ENCODE measurements at places on chromosomes 3 and 15.

DNA sequence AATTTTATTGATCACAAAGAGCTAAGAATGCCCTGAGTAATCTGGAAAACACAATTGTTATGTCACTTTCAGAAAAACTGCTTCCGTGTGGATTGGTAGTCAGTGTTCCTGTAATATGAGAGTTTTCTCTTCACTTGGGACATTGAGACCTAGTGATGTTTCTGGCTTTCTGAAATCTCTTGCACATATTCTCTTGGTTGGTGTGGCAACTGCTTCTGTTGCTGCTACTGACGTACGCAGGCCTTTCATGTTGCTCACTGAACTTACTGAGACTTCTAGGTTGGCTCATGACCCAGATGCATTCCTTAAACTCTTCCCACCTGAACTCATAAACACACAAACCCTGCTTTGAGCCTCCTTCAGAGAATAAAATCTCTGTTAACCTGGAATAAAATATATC, 175.0 kb upstream of the PFN2 start:
- DNase-seq = no peak

- DNase-seq = no peak
Measured at GRCh38 chr3:63370094-63370493, 92.0 kb downstream of the SYNPR start.

- DNase-seq = no peak
Measured at GRCh38 chr15:61364871-61365270, 135.8 kb upstream of the RORA start.

DNA sequence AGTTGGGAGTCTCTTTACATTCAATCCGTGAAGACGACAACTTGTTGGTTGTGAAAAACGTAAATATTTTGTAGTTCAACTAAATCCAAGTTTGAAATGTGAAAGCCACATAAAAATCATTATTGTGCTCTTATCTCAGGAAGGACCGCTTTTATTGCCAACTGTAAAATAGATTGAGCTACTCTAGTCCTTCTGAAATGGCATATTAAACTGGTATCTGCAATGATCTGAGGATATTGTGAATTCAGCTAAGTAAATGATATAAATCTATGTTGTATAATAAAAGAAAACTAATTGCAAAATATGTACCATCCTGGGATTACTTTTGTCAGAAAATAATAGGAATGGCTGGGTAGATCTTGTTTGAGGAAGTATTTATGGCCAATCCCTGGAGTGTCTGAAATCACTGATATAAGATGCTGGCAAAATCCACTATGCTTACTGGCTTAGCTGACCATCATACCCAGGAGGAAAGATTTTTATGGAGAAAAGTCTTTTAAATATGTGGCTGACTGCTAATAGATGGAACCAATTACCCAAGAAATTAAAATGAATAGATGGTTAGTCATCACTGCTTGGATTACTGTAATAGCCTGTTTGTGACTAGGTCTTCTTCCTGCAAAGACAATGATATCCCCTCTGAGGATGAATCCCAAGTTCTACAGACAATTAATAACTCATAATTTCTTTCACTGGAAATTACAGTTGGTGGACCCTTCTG, 191.8 kb downstream of the SEMA6D start:
- DNase-seq = no peak

GRCh38 chr15:89035658-89036057, 52.6 kb upstream of the ABHD2 start:
- DNase-seq = no peak

DNA sequence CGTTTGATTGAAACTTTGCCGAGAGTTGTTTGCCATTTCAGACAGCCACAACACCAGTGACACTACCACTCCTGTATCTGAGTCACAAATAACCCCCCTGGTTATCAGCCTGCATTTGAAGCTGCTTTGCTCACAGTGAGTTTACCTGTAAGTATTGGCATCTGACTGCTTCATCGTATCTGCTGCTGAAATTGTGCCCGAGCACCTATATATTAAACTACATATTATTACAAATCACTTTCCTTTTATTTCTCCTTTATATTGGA, 39.2 kb upstream of the SPSB4 start:
- DNase-seq = no peak

DNA sequence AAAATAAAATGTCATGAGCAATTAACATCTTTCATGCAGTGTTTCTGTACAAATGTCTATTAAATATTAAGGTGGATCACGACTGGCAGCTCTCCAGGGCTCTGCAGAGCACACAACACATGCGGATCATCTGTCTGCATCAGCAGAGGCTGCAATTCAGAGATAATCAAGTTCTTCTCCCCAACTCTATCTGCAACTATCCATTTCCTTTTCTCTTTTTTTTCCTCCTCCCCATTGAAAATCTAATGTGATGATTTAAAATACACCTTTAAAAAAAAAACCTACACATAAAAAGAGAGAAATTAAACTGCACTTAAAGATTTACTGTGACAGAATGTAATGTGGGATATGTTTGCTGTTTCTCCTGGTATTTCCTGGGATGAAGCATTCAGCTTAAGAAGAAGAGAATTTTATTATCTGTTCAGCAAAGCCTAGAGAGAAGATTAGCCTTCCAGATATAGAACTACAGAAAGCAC, 352.6 kb upstream of the CCDC54 start:
- DNase-seq = no peak

GRCh38 chr15:96349857-96350720, 19.6 kb downstream of the NR2F2 start:
- DNase-seq = no peak

GRCh38 chr3:86234506-86235254, 756.3 kb downstream of the VGLL3 start:
- no peak for DNase-seq

GRCh38 chr3:158742871-158743663, 10.8 kb upstream of the RARRES1 start:
- DNase-seq = no peak

GRCh38 chr3:27623085-27623753, 98.9 kb downstream of the EOMES start:
- DNase-seq = no peak

DNA sequence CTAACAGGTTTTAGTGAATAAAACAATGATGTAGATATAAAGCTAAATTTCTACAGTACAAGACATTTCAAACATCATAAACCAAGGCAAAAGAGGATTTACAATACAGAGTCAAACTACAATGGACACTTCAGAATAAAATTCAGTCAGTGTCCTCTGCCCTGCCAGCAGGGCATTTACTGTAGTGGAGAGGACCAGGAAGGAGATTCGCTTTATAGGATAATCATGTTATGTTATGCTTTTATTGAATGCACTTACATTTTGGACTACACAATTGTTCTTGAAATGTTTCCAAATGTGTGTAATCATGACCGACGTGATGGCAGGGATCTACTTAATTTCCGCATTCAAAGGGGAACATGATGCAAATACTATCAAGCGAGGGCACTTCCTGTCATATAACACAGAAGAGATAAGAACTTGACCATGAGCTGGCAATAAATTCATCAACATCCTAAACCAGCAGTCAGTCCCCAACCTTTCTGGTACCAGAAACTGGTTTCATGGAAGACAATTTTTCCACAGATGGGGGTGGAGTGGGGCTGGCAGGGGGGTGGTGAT, 925.6 kb downstream of the FHIT start:
- DNase-seq = no peak

DNA sequence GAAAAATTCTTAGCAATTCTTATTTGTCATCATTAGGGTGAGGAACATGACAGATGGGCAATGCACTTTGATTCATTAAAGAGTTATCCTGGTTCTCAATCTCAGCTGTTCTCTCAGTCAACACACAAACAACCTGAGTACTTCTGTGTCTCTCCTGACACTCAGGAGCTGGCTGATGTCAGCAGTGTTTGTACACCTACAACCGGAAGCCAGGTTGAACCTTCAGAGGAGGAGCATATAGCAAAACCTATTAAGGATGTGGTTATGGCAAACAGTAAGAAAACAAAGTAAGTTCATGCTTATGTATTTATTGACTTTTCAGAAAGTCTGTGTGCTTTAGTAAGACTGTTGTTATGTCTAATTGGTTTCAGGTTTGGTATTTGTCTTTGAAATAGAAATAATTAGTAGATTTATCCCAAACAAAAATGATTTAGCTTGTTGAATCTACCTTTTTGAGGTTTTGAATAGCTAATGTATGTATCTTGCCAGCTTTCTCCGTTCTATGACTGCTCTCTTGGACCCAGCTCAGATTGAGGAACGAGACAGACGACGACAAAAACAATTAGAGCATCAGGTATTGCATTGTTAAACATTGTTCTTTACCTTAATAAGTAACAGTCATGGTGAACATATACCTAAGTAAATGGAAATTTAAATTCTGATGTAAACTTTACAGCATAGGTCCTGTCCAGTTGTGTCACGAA, 36.6 kb downstream of the CCDC66 start:
- no peak for DNase-seq

DNA sequence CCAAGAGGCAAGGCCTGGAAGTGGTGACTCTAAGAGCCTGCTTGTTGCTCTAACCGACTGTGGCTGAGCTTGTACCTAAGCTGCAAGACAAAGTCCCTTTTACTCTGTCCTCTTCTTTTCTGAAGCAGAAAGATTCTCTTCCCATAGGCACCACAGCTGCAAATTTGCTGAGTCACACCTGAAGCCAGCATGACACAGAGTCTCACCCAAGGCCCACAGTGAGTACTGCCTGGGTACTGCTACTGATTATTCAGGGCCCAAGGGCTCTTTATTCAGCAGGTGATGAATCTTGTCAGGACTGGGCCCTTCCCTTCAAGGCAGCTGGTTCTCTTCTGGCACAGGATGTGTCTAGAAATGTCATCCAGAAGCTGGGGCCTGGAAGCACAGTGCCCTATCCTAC, 18.9 kb upstream of the TIGIT start:
- no peak for DNase-seq

GRCh38 chr3:124513610-124513997, 216.6 kb upstream of the UMPS start:
- no peak for DNase-seq

DNA sequence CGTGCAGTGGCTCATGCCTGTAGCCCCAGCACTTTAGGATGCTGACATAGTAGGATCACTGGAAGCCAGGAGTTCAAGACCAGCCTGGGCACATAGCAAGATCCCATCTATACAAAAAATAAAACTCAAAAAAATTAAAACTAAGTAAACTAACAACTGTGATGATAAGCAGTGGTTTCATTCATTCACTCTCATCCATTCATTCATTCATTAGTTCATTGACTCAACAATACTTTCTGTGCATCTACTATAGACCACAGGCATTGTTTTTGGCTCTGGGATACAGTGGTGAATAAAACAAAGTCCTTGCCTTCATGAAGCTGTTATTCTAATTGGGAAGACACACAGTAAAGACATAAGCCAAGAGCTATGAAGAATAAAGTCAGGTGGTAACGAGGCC, 7.5 kb upstream of the TMEM212 start:
- DNase-seq = no peak

DNA sequence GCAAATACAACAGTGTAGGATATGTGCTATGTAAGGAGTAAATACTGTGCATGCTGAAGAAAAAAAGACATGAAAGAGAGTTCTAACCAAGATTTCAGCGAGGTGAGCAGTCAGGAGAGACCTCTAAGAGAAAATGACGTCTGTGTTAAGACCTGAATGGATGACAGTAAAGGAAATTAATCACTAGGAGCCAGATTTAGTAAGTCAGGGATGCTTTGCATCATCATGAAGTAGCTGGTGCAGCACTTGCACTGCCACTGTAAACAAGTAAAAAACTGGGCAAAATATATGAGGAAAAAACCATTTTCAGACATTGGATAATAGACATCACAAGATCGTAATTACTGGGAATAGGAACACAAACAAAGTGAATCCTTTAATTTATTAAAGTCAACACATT, 32.6 kb downstream of the RTP4 start:
- DNase-seq = no peak

- DNase-seq = no peak
Measured at GRCh38 chr15:59170295-59171066, 36.2 kb upstream of the LDHAL6B start.

DNA sequence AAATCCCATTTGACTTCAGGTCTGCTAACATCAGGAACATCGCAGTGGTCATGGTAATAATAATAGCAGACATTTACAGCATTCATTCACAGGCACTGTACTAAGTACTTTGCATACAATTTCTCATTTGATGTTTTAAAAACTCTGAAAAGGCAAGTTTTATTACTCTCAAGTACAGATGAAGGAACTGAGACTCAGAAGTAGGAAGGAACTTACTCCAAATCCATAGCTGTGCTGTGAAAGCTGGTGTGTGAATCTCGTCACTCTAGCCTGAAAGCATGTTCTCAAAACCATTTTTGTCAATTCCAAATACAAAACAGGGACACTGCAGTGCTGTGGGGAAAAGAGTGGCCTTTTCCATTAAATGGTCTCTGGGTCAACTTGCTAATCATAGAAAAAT, 179.9 kb downstream of the FAM43A start:
- DNase-seq = no peak

DNA sequence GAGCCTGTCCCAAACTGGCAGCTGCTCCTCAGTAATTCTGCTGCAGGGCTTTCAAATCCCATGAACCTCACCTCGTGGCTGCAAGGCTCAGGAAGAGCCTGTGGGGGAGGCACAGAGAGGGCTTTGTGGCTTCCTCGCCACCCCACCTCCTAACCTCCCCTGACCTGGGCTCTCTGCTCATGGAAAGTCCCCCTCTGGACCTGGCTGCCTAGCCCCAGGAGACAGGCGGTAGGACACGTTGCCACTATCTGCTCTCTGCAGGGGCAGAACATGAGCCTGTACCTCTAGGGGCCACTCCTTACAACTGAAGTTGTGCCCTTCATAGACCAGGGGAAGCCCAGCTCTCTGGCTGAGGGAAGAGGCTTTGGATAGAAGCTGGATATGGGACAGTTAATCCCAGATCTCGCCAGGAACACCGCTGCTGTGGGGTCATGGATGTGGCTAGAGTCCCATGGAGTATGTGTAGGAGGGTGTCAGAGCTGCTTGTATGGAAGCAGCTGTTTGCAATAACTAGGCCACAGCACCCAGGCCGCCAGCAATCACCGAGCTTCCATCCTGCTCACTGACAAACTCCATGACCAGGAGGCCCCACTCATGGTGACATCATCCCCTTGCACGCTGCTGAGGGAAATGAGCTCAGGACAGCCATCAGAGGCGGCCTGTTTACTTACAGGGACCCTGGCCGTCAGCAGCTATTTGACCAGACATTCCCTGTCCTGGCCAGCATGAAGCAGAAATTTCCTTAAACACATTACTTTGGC, 34.0 kb upstream of the CILP start:
- DNase-seq = no peak

DNA sequence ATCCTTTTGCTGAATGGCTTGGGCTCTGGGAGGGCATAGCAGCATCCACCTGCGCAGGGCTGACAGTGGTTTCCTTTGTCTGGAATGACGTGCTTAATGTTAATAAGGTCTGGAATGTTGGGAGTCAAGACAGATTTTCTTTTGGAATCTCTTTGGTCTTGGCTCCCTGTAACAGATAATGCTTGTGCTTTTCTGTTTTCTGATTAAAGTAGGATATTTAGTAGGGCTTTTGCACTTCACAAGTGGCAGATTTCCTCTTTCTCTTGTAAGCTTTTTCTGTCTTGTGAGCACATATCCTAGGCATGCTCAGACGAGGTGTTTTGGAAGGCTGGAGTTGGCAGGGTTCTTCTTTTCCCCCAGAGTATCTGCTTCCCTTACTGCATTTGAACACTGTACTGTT, 189.6 kb downstream of the GHSR start:
- DNase-seq = no peak
